NCI-H2081 treated with DMSO at 0.1 percent for 48 hours (cell line): ENCODE measurements at places on chromosomes 3 and 15.

GRCh38 chr3:37603722-37604121, 258.0 kb upstream of the CTDSPL start:
- no peak for DNase-seq

DNA sequence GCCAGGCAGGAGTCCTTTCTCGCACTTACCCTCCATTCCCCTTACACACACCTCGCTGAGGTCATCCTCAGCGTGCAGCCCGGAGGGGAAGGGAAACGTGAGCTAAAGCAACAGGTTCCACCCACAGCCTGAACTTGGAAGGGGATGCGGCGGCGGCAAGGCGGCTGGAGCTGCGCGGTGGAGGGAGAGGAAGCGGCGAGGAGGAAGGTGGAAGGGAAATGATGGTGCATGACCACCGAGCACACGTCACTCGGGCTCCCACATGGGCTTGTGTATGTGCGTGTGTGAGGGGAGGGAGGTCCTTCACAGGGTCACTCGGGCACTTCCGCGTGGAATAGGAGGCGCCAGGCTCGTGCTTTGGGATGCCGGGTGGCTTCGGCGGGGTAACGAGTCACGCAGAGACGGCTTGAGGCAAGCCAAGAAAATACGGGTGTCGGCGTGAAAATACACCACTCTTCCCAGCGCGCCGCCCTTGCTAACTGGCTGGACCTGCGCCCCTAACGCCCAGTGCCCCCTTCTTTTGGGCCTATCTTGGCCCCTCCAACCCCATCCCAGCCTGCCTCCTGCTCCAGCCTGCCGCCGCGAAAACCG, 225.5 kb upstream of the IL12A start:
- no peak for DNase-seq

GRCh38 chr3:192816351-192816750, 89.0 kb upstream of the FGF12 start:
- peak; percentile 64 for DNase-seq

DNA sequence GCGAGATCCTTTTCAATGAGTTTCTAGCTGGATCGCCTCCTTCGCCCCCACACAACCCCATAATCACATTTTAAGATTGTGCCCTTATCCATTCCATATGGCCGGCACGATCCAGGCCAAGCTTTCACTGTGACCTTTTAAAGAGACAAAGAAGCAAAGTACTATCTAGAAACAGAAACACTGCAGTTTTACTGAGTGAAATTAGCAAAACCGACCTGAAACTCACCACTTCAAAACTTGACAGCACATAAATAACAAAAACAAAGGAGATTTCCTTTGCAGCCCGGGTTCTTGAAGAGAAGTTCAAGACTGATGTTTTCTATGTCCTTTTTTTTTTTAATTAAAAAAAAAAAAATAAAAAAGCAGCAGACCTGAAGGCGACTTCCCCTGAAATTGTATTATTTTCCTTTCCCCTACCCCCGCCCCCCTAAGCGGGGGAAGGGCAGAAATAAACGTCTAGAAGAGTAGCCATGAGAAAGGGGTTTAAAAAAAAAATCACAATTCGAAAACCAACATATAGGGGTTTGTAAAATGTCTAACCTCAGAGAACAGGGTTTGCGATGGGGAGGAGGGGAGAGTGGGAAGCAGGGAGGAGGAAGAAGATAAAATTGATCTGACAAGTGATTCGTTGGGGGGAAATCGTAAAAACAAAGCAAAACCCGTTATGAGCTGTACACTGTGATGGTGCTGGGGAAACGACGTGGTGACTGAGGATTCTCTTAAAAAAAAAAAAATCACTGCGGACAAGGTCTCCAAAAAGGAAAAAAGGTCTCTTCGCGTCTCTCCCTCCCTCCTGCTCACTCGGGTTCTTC, 1.5 kb downstream of the SATB1 start:
- DNase-seq: no peak

- DNase-seq: no peak
These were observed 164.5 kb downstream of the TBC1D5 start for GRCh38 chr3:17577796-17578520.

DNA sequence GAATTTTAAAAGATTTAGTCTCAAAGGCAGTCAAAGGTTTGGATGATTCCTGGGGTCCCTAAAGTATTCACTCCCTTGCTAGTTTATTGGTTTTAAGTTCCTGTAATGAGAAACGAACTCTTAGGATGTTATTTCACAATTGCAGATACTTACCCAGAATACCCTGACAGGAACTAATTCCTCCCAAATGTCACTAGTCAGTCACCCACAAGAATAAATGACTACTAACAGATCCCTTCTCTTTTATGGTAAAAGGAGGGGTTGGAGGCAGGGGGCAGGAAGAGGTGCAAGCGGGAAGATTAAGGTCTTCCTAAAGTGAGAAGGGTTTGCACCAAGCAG, 174.2 kb upstream of the SLC2A2 start:
- DNase-seq: no peak

DNA sequence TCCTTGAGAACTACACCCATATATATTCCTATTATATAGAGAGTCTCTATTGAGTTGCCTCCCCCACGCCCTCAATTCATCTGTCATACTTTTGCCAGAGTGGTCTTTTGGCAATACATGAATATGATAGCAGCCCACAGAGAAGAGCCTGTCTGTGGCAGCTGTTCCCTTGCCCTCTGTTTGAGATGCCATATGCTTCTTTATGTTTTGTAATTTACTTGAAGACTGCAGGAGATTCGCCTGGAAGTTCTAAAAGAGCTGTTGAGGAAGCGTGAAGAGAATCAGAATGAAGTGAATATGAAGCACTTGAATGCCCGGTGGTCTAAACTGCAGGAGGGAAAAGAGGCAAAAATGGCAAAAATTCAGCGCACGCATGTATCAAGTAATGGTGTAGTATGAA, 27.2 kb downstream of the CFAP91 start:
- no peak for DNase-seq

DNA sequence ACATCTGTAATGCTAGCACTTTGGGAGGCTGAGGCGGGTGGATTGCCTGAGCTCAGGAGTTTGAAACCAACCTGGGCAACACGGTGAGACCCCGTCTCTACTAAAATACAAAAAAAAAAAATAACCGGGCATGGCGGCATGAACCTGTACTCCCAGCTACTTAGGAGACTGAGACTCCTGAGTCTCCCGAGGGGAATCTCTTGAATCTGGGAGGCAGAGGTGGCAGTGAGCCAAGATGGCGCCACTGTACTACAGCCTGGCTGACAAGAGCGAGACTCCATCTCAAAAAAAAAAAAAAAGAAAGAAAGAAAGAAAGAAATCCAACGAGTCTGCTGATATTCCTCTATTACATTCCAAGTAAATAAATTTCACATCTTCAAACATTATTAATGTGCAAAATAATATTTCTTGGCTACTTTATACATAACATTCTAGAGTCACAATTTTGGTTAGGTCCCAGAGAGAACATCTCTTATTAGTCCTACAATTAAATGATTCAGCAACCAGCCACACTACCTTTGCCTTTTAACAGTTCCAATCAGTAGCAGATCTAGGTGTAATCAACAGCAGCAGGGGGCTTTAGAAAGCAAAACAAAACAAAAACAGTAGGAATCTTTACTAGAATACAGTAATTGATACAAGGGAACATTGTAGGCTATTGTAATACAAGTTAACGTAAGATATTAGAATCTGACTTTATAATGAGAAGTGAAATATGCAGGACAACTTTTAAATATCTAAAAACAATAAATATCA, 195.8 kb downstream of the TBC1D5 start:
- DNase-seq: no peak

DNA sequence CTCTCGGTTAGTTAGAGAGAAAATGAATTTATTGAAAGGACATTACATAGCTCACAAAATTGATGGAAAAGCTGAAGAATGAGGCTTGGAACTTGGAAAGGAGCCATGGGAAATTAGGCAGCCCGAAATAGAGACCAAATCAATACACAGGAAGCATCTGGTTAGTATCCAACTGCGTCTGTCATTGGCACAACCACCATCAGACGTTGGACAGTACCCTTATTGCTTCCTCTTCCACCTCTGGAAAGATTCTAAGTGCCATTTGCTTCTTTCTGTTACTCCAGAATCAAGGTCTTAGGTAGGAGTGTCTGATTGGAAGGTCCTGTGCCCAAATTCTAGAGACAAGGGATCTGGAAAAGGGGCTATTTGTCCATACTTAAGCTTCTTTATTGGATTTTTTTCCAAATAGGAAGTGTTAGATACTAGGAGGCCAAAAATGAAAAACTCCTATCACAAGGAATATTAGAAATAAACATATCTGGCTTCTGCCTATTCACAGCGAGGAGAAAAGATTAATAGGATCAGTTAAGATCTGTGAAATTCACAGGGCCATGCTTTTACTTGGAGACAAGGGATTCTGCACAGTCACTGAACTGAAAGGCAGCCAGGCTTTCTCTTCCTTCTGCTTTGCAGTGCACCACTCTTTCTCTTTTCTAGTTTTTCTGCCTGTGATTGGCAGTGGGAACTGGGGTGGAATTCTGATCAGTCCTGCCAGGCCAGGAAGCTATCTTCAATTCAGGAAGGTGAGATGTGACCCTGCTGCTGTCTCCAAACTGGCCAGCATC, 10.7 kb upstream of the HACD2 start:
- no peak for DNase-seq
